ENCODE measurements at places on chromosomes 5 and 9.

- DNase-seq = no peak
These were observed 18.7 kb downstream of the SLC46A2 start for GRCh38 chr9:112872019-112872418.

DNA sequence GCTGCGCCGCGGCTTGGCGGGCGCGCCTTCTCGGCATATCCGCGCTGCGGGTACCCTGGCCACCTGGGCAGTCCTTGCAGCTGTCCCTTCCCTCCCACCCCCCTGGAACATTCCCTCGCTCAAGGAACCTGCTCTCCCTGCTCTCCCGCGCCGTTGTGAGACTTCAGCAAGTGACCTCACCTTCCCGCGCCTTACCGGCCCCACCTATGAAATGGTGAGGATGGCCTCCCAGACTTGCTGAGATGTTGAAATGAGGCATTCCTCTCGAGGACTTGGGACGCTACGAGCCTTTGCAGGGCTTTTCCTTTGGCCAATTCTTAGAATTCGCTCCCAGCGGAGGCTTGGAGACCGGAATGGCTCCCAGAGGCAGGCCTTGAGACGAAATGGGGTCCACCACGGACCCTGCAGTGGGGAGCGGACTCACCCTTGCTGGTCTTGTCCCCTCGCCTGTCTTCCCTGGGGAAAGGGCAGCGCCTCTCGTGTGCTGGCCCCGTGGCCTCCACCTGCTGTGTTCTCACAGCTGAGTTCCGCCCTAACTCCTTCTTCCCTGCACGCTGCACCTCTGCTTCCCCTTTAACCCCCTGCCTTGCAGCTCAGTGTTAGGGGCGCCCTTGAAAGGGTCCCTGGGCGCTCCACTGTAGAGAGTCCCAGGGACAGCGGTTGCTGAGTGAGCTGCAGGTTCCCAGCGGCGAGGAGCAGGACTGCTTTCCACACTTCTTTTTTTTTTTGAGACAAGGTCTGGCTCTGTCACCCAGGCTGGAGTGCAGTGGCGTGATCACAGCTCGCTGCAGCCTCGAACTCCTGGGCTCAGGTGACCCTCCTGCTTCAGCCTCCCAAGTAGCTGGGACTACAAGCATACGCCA lies 907 bp downstream of the HMCN2 start:
- no peak for DNase-seq

DNA sequence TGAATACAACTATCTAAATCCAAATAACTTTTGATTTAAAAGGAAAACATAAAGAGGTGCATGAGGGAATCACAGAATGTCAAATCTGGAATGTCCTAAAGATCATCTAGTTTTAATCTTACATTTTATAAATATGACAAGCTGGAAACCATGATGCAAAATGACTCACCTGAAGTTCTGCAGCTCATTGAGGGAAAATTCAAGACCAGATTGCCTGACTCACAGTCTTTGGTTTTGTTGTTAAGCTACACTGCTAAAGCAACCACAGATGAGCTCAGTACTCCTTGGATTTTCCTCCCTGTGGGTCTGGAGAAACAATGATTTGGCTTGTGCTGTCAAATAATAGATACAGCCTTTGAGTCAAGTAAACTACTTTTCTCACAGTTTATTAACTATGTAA lies 19.1 kb upstream of the EDIL3 start:
- no peak for DNase-seq

DNA sequence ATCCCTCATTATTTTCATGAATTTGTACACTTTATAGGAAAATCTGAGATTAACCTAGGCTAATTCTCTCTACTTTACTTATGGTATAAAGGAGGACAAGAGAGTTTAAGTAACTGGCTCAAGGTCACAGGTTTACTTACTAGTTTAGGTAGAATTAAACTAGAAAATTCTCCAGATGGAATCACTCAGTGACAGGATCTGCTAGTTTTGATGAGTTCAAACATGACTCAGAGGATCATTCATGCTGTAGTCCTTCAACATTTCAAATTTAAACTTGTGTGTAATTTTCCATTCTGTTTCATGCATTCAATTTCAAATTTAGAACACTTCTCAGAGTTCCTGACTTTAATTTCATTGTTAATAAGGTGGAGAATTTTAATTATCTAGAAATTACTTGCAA lies 485.7 kb upstream of the TUSC1 start:
- no peak for DNase-seq

- no peak for DNase-seq
These were observed 74.5 kb downstream of the MVB12B start for GRCh38 chr9:126401107-126401506.

- no peak for DNase-seq
These were observed 13.1 kb downstream of the TRIO start for GRCh38 chr5:14156290-14156649.

GRCh38 chr9:129718647-129719046 lies 34.2 kb downstream of the PTGES start:
- DNase-seq = no peak

GRCh38 chr5:137190441-137190840 lies 308.7 kb downstream of the SPOCK1 start:
- no peak for DNase-seq

DNA sequence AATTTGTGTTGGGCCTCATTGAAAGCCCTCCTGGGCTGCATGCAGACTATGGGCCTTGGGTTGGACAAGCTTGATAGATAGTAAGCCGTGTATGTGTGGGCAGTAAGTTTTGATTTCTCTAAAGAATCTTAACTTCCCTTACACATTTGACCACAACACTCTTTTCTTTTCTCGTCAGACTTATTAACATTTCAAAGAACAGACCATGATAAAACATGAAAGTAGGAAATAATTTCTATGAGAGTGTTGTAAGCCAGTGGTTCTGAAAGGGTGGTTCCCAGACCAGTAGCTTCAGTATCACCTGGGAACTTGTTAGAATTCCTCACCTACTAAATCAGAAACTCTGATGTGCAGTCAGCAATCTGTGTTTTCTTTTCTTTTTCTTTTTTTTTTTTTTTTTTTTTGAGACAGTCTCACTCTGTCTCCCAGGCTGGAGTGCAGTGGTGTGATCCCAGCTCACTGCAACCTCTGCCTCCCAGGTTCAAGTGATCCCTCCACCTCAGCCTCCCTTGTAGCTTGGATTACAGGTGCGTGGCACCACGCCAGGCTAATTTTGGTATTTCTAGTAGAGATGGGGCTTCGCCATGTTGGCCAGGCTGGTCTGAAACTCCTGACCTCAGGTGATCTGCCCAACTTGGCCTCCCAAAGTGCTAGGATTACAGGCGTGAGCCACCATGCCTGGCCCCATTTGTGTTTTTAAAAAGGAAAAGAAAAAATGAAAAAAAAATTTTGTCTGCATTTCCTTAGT lies 20.0 kb upstream of the GCNT1 start:
- no peak for DNase-seq

DNA sequence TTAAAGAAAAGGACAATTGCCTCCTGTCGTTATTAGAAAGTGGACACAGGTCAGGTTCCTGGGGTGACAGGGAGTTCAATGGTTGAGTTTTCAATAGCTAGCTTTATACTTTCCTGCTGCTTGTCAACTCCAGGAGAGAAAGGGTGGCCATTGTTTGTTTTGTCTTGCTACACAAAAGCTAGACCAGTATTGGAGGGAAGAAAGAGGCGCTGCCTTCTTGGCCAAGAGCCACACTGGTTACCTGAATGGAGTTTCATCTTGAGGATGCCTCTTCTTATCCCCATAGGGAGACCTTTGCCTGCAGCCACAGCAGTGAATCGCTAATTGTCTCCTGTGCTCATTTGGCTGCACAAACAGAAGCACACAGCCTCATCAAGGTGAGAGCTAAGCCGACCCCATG lies 279.4 kb upstream of the GRIA1 start:
- no peak for DNase-seq

GRCh38 chr5:56409331-56410190 lies 176.4 kb upstream of the ANKRD55 start:
- DNase-seq = no peak

DNA sequence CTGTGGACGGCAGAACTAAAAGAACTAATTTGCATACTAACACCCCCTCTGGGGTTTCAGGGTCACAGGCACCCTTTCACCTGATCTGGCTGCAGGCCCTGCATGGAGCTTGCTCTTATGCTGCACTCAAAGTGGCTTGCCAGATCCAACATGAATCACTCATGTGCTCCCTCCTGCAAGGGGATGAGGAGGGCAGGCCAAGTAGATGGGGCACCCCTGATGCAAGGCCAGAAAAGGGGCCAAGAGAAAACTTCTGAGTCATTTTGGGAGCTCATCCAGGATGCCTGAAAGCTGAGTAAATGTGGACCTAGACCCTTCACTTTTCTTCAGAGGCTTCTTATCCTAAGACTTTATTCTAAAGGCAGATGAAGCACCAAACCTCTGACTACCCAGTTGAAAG lies 558.5 kb upstream of the PTGER4 start:
- DNase-seq = no peak

- DNase-seq = no peak
These were observed 2.9 kb upstream of the MACIR start for GRCh38 chr5:103255691-103256090.

GRCh38 chr5:177249761-177250537 lies 53.6 kb downstream of the RAB24 start:
- DNase-seq = no peak

GRCh38 chr9:3756071-3756470 lies 230.3 kb upstream of the RFX3 start:
- no peak for DNase-seq

DNA sequence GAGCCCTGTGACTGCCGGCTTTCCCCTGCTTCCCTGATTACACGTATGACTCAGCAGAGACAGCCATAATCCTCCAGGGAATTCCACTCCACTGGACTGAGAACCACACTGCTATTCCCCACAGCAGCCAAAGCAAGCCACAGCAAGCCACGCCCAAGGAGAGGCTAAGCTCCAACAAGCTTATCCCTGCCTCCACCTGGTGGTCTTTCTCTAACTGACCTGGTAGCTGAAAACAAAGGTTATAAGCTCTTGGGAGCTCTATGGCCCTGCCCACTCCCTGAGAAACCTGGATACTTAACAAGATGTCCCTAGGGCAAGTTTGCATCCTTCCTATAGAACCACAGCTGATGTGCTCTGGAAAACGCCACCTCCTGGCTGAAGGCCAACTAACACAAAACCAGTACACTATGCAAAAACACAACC lies 613.7 kb upstream of the CDH18 start:
- no peak for DNase-seq

DNA sequence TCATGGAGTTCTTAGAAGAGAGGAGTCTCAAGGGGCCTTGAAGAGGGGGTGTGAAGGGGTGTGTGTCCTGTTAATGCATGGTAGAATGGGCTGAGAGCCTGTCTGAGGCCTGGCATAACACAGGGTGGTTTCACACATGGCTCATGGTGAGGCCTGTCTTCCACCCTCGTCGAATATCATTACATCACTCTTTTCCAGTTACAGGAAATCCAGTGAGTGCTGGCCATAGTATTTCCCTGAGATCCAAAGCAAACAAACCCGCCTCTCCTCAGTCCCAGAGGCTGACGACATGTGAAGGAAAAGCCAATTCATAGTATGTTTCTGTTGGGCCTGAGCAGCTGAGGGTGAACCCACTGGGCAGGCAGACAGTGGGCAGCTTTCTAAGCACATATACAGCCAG lies 159.4 kb upstream of the NR3C1 start:
- DNase-seq = no peak

- DNase-seq = no peak
These were observed 334.1 kb downstream of the RFX3 start for GRCh38 chr9:3191715-3192114.

GRCh38 chr5:168701641-168702040 lies 122.5 kb upstream of the PANK3 start:
- DNase-seq = no peak

DNA sequence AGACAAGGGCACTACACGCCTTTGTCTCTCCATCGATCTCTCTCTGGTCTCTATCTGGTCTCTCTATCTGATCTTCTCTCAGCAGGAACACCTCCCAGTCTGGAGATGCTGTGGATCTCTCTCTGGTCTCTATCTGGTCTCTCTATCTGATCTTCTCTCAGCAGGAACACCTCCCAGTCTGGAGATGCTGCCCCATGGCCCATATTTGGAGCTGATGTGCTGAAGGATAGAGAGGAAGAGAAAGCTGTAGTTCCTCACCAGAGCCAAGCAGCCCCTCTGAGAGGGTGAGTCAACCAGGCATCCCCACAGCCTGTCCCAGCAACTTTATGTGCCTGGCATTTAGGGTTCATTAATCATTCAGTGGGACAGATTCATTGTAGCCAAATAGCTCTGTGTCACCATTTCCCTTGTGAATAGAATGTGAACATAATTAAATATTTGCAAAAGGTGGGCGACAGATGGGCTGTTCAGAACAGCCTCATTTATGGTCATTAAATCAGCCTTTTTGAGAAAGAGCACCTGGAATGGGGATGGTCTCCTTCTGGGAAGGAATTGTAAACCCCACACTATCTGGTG lies 189.3 kb upstream of the MAST4 start:
- no peak for DNase-seq

GRCh38 chr5:16548115-16548514 lies 68.7 kb downstream of the RETREG1 start:
- DNase-seq = no peak

- no peak for DNase-seq
These were observed 40.3 kb downstream of the ADAM19 start for GRCh38 chr5:157535042-157535865.

DNA sequence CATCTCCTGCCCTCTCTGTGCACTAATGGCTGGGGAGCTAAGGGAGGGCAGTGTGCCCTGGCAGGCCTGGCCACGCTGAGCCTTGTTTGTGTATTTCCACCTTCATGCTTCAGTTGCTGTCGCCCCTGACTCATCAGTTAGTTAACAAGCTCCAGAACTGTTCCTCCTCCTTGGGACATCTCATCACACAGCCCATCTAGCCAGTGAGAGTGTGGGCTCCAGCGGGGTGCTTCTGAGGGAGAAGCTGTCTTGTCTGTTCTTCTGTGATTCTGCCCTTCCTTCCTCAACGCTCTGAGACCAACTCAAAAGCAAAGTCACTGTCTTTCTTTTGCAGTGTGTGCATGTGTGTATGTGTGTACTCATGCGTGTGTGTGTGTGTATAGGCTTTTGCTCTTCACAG lies 58.3 kb upstream of the CPEB4 start:
- DNase-seq = no peak

GRCh38 chr5:87139795-87140194 lies 127.9 kb upstream of the RASA1 start:
- no peak for DNase-seq

DNA sequence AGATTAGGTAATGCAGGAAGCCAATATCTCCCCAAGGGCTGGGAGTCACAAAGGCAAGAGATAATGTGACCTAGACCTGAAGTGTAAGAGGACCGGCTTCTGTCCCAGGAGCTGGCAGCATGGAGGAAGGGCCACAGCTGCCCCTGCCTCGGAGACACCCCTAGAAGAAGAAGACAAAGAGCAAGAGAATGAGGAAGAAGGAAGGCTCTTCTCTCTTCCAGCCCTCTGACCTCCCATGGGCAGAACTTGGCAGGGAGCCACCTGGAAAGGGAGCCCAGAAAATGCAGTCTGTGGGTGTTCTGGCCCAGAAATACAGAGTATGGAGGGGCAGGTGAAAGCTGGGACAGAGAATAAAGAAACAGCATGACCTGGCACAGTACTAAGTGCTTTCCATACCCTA lies 151.0 kb downstream of the C5orf15 start:
- DNase-seq = no peak

GRCh38 chr5:147918101-147918685 lies 11.9 kb upstream of the C5orf46 start:
- no peak for DNase-seq

Measured in GM04504 (cell line).